Gastroesophageal sphincter (tissue), 4 donors: ENCODE measurements at places on chromosomes 7 and 10. TPM values are rescaled to one million over a fixed set of nuclear protein-coding genes. Genes with fewer than 3 reads are reported as not detected.

HYAL4 gene
- not detected for total RNA-seq

- ATAC-seq, result no peak
These were observed 76.3 kb upstream of the MRLN start for GRCh38 chr10:59829601-59830000.

DNA sequence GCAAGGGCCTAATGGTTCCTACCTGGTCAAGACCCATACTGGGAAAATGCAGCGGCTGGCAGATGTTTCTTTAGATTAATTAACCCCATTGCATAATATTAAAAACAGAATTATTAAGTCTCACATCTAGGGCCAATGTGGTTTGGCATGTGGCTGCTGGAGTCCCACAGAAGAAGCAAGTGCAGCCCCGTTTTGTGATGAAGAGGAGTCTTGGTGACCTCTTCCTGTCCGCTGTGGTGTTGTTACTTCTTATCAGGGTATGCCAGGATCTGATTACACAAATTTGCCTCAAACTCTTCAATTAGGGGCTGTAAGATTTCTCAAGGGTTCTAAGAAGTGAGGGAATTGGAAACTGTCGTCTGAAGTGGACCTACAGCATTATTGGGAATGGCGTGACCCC, 240.3 kb downstream of the SEC23IP start:
- no peak for ATAC-seq

DNA sequence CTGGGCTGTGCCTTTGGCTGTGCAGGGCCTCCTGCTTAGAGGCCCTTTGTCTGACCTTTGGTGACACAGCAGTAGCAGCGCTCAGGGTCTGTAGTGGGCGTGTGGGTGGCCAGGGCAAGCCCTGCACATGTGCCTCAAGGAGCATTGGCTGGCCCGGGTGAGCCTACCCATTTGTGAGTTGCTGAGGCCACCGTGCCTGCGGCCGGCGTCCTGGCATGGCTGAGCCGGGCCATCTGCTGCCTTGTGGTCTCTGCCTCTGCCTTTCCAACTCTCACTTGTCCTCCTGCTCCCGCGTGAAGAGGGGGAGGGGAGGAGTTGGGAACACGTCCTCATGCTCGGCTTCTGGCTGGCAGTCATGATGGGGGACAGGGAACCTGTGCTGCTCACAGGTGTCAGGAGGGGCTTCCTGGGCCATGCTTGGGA, 9.2 kb upstream of the ORAI2 start:
- ATAC-seq, result no peak

- ATAC-seq, result no peak
These were observed 4.2 kb downstream of the TMEM60 start for GRCh38 chr7:77794000-77794399.

GRCh38 chr7:153030976-153031375, 271.4 kb downstream of the ACTR3B start:
- ATAC-seq, result no peak
